ENCODE measurements at places on chromosomes 16 and 17.

GRCh38 chr17:80254396-80255251 is 6.0 kb upstream of the RNF213 start:
- DNase-seq = peak; percentile 91

DNA sequence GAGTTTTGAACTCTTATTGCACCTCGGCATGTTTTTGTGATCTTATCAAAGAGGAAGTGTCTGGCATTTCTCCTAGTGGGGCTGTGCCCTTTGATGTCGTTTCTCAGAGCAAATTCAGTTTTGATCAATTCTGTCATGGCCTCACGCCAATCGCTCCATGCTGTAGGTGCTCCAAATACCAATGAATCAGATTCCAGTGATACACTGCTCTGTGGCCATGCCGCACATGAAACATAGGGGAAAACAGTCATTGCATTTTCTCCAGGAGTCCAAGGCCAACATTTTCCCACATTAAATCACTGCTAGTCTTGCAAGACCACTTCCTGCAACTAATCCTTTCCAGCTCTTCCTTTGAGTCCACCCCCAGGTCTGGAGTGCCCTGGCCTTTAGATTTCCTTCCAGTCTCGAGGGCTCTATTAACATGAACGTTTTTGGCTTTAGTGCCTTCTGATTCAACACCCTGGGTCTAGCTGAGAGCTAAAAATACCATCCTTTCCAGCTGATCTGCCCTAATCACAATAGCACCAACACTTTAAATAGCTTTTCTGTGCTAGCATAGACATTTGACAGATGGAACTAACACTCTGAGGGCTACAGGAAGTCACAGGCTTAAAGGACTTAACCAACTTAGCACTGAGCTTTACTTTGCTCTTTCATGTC is 18.2 kb upstream of the RASL10B start:
- no peak for DNase-seq

GRCh38 chr16:85202631-85203461 is 90.6 kb upstream of the CIBAR2 start:
- DNase-seq = no peak

DNA sequence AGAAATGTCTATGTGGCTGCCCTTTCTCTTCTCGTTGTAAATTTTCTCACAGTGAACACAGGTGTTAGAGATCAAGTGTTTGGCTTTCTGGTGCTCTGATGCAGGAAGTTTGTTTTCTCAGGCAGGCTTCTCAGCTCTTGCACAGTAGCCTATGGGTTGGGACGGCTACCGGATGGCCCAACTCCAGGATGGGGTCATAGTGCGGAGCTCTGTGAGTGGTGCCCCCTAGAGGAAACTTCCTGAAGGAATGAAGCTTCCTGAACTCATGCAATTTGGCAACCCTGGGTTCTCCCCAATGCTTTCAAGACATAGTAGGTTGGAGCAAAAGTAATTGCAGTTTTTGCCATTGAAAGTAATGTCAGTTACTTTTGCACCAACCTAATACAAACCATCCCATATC is 407.5 kb upstream of the HSBP1 start:
- DNase-seq = no peak

DNA sequence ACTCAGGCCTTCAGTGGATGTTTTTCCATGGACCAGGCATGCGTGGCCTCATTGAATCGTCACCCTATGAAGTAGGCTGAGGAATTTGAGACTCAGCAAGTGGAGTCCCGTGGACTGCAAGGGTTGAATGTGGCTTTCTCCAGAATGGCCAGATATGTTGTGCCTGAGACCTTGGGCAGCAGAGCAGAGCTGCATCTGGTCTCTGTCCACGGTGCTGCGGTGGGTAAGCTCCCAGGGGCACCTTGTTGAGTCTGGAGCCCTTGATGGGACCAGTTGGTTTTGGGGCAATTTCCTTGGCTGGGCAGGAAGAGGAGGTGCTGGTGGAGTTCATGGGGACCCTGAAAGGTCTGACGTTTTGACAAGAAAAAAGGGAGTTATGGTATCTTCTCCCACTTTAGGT is 368.1 kb upstream of the EEF2KMT start:
- no peak for DNase-seq

All from GM12865 (cell line).